ENCODE measurements at places on chromosomes 2 and 18.

DNA sequence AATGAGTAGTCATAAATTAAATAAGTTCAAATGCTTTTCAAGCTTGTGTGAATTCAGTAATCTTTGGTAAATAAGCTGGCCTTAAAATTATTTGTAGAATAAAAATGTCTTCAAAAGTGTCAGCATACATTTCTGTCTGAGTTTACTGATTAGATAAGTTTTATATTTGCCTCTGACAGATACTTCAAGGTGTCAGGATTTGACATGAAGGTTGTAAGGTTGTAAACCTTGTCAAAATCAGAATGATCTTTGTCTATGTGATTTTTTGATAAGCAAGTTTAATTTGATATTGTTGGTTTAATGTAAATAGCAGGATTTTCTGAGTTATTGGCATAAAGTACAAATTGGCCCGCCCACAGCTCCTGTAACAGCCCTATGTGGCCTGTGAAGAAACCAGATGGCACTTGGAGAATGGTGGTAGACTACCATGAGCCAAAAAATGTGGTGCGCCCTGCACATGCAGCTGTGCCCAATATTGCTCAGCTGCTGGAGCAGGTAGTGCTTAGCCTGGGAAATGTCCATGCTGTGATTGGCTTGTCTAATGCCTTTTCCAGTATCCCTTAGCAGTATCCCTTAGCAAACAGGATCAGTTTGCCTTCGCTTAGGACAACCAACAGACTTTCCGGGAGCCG lies 188.0 kb upstream of the SPHKAP start:
- DNase-seq, result no peak

- DNase-seq, result no peak
Observed at GRCh38 chr2:227823922-227824321, 10.3 kb downstream of the CCL20 start.

- no peak for DNase-seq
Observed at GRCh38 chr18:38413193-38413592, 847.6 kb upstream of the CELF4 start.

DNA sequence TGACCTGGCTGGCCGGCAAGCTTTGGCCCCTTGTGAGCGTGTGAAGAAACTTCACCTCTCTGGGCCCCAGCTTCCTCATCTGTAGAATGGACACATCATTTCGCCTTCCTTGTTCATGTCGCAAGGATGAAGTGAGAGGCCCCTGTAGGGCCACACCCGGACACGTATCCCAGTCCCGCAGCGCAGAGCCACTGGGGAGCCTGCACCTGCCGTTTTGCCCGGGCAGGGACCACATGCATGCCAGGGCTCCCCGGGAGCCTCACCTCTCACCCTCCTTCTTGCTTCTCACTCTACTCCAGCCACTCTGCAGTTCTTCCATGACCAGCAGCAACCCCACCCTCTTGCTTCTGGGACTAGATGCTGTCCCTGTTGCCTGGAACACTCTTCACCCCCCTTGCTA lies 77.5 kb downstream of the FAM168B start:
- DNase-seq, result no peak

- no peak for DNase-seq
Observed at GRCh38 chr2:181395851-181396250, 61.3 kb upstream of the ITGA4 start.

GRCh38 chr2:201568217-201568820 lies 75.0 kb downstream of the TMEM237 start:
- DNase-seq, result no peak

DNA sequence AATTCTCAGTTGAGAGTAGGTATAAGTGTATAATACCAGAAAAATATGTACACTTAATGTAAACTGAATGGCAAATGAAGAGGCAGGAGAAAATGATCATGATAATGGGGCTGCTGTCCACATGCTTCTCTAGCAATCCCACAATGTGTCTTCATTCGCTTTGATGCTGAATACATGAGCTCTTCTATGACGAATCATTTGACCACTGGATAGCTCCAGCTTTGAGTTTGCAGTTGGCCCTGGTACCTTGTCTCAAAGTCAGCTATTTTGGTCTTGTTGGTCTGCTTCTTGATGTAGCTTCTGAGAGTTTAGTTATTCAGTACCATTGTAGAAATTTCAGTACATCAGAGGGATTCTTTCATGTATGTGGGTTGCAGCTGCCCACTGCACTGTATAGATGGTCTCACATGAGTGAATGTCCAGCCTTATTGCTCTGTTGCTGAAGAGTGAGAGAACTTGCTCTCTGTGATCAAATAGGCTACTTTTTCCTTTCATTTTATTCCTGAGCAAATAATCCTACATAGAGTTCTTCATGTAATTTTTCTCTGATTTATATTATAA lies 105.1 kb downstream of the TTC27 start:
- no peak for DNase-seq

DNA sequence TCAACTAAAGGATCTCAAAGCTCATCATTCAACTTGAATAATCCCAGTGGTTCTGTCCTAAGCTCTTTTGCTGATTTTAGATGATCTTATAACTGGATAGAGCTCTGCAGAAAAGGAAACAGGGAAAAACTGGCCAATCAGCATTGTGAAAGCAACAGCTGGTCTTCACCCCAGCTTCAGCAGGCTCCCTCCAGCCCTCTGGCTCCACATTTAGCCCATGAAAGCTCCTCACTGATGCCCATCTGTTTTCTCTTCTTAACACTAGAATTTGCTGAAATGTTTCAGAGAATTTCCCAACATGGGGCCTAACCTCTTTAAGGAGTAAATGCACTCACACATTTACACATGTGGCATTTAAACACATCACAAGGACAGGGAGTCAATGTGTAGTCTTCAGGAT lies 223.3 kb downstream of the CNTNAP5 start:
- no peak for DNase-seq

- DNase-seq, result no peak
Observed at GRCh38 chr2:3176071-3176868, 201.3 kb downstream of the EIPR1 start.

DNA sequence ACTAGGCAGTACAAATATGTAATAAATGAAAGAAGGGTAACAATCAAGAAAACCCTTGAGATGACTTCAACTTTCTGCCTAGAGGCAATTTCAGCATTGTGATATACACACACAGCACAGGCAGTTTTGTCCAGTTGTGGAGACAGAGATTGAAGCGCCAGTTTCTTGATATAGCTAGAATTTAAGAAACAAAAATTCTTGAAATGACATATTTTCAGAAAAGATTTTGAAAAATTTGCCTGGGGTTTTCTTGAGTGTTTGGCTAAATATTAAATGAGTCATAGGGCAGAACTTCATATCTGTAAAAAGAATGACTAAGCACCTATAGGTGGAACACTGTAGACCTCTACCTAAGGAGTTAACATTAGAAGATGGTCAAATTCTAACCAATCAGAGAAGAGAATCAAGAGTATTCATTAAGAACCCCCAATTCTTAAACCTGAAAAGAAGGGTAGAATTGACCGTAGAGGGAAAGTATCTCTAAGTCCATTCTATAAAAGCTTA lies 1266.8 kb upstream of the TMEFF2 start:
- no peak for DNase-seq

DNA sequence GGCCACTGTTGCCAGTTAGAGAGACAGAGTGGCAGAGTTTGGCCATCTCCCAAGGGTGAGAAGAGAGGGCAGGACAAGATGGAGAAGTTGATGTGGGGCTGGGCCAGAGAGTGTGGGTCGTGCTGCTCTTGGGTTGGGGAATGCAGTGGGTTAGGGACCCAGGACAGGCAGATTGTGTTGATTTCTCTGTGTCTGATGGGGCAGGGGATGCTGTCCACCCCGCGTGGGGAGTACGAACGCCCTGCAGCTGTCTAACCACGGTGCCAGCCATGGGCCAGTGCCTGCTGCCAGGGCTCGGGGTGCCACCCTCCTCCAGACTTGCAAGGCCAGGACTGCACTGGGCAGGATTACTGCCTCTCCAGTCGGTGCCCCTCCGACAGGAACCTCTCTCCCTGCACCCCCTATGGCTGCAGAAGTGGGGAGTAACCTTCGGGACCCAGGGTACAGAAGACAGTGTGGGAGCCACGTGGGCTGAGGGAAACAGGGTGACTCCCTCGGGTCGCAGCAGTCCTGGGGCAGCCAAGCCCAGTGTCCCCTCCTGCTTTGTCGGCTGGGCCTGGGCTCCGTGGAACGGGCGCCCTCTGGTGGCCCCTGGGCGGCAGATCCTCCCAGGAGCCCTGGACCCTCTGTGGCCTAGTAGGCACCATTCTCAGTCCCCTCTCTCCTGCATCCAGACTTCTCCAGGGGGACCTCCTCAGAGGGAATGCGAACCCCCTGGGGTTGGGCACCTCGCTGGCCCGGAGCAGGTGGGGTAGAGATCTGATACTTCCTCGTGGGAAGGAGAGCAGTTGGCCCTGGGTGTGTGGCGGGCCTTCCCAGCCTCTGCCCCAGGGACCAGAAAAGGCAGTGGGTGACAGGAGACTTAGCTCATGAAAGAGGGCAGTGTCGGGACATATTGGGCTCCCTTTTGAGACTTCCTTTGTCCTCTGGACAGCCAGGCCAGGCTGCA lies 2.7 kb downstream of the GPC1 start:
- no peak for DNase-seq

- no peak for DNase-seq
Observed at GRCh38 chr2:73265298-73266060, 18.8 kb downstream of the FBXO41 start.

GRCh38 chr2:223048519-223048918 lies 3.5 kb upstream of the KCNE4 start:
- DNase-seq, result no peak

GRCh38 chr2:118322406-118322805 lies 234.1 kb downstream of the INSIG2 start:
- DNase-seq, result no peak

- no peak for DNase-seq
Observed at GRCh38 chr2:169265591-169265990, 96.7 kb downstream of the LRP2 start.

DNA sequence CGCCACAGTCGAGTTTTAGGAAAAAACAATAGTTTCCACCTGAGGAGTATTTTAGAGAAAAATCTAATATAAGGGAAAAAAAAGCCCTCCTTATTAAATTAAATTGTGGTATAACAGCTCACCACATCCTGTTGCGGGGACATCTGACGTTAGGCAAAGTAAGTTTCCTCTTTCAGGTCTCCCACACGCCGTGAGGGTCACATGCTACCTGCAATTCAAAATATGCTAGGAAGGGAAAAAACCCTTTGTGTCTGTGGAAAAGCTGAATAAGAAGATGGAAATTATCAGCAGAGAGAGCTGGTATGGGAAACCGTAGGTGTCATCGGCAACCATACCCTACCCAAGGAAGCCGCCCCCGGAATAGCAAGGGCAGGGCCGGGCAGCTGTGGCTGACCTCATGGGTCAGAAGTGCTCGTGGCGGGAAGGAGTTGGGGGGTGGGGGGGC lies 128.0 kb downstream of the NFATC1 start:
- DNase-seq, result no peak

GRCh38 chr2:40458271-40458794 lies 6.4 kb upstream of the SLC8A1 start:
- DNase-seq, result no peak

GRCh38 chr2:113284476-113284875 lies 5.8 kb upstream of the PAX8 start:
- peak; percentile 71 for DNase-seq

DNA sequence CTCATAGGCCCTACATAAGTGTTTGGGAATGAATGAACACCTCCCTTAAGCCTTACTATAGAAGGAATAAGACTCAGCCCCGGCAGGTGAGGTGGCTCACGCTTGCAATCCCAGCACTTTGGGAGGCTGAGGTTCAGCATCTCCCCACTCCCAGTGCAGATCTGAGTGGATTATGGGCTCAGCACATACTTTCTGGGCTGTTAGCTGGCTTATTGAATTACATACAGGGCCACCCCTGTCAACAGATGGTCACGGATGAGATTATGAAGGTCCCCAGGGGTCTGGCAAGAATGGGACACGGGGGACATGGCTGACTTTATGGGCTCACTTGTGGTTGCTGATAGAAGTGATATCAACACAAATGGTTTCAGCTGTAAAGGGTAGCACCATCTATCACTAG lies 322.3 kb downstream of the TSN start:
- DNase-seq, result no peak

DNA sequence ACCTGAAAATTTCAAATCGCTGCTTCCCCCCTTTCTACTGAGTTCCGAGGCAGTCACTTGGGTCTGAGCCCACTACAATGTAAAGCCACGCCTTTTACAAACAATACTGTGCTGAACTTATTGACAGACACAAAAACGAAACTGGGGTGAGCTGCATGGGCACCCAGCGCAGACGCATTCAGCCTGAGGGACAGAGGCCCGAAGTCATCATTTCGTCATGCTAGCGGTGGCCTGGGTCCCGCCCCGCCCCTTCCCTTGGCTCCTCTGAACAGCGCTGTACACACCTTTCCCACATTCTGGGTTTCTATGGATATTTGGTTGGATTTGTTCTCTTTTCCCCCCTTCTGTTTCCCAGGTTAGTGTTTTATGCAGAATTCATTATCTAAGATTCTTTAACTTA lies 71.7 kb downstream of the EIPR1 start:
- DNase-seq, result no peak

DNA sequence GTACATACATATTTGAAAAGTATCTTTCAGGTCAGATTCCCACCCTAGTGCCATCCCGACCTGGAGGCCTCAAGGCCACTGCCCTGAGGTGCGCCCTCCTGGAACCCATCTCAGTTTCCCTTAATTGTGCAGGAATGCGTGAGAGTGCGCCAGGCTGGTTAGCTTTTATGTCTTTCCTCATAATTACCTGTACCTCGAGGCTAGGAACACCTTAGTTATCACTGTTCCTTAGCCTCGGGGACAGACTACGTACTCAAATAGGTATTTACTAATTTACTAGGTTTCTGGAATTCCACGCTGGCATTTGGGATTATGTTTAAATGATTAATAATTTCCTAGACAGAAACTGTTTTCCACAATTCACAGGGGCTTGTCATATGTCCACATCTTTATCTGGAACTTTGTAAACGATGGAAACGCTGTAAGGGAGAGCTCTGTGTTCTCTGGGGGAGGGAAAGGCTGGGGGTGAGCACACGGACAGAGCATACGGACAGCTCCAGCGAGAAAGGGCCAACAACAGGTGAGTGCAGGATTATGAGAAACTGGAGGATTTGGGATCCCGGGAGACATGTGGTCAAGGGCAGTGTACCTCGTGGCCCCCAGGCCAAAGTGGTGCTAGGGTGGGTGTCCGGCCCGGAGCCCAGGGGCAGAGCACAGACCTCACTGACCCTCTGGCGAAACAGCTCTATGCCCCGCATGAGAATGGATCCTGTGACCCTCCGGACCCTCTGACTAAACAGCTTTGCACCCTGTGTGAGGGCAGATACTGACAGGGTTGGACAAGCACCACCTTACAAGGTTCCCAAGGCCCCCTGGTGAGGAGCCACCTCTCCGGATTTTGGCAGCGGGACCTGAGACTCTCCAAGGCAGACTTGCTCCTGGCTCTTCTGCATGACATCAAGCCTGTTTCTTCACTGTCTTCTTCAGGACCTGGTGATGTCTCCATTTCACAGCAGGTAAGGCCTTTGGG lies 102.0 kb upstream of the PXDN start:
- peak; percentile 29 for DNase-seq

- no peak for DNase-seq
Observed at GRCh38 chr2:173436088-173436487, 81.4 kb downstream of the CDCA7 start.

DNA sequence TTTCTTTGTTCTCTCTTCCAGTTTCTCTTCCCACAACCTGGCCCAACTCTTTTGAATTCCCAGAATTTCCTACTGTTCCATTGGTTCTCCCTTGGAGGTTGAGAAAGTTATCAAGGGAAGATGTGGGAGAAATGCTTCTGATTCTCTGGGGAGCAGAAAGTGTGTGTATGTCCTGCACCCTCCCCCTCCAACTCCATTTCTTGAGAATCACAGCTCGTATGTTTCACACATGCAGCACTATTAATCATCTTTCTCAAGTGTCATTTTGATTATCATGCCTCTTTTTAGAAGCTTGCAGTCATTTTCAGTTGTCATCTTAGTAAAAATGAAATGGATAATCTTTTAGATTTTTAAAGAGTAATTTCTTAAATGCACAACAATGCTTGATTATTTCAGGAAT lies 296.8 kb upstream of the SLC39A10 start:
- DNase-seq, result no peak
